Panc1 (cell line): ENCODE measurements at places on chromosomes 6 and 20. TPM values are rescaled to one million over a fixed set of nuclear protein-coding genes. Genes with fewer than 3 reads are reported as not detected.

The LPA gene
- 0.21 TPM for total RNA-seq

- no peaks in the 10 kb centered on the region for H3K4me1 ChIP-seq
- no peak for DNase-seq
- no peak overlapping the region for H3K4me3 ChIP-seq
- no peaks in the 10 kb centered on the region for H3K27me3 ChIP-seq
- no peak overlapping the region for H3K27ac ChIP-seq
These were observed 25.6 kb downstream of the MMP24 start for GRCh38 chr20:35252037-35252461.

GRCh38 chr20:43535370-43536004, 23.3 kb upstream of the SGK2 start:
- no peak overlapping the region for H3K4me3 ChIP-seq
- no peaks in the 10 kb centered on the region for H3K27me3 ChIP-seq
- no peaks in the 10 kb centered on the region for H3K4me1 ChIP-seq
- DNase-seq: no peak
- H3K36me3 ChIP-seq: no peaks in the 10 kb centered on the region; the same call in 1 of the 2 replicates

- H3K27ac ChIP-seq: no peak overlapping the region
- no peaks in the 10 kb centered on the region for H3K4me1 ChIP-seq
- no peaks in the 10 kb centered on the region for H3K36me3 ChIP-seq
- DNase-seq: no peak
- H3K27me3 ChIP-seq: no peaks in the 10 kb centered on the region
- no peak overlapping the region for H3K4me3 ChIP-seq
These were observed 113.8 kb downstream of the IRF4 start for GRCh38 chr6:505374-505773.

DNA sequence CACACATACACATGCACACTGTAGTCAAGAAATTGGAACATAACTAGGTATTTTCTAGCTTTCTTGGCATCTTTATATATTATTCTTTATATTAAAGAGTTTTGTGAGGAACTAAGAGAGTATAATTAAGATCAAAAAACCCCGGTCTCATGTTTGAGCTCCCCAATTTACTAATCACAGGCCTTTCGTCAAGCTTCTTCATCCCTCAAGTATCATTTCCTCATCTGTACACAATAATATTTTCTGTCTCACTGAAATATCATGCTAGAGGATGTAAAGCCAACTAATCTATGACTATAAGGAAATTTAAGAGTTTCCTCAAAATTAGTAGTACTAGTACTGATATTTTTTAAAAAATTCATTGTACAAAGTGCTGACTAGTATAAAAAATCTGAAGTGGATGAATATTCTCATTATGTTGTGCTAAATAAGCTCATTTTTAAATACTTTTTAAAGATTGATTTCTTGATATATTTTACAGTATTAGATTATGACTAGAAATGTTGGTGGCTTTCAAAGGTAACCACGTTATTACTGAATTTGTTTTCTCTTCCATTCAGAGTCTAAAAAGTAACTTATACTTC, 28.0 kb downstream of the PEX3 start:
- no peak overlapping the region for H3K27ac ChIP-seq
- DNase-seq: no peak
- H3K36me3 ChIP-seq: no peaks in the 10 kb centered on the region; the same call in 1 of the 2 replicates
- no peak overlapping the region for H3K4me3 ChIP-seq
- no peaks in the 10 kb centered on the region for H3K4me1 ChIP-seq
- no peaks in the 10 kb centered on the region for H3K27me3 ChIP-seq

The FAM162B gene
- total RNA-seq: not detected

DNA sequence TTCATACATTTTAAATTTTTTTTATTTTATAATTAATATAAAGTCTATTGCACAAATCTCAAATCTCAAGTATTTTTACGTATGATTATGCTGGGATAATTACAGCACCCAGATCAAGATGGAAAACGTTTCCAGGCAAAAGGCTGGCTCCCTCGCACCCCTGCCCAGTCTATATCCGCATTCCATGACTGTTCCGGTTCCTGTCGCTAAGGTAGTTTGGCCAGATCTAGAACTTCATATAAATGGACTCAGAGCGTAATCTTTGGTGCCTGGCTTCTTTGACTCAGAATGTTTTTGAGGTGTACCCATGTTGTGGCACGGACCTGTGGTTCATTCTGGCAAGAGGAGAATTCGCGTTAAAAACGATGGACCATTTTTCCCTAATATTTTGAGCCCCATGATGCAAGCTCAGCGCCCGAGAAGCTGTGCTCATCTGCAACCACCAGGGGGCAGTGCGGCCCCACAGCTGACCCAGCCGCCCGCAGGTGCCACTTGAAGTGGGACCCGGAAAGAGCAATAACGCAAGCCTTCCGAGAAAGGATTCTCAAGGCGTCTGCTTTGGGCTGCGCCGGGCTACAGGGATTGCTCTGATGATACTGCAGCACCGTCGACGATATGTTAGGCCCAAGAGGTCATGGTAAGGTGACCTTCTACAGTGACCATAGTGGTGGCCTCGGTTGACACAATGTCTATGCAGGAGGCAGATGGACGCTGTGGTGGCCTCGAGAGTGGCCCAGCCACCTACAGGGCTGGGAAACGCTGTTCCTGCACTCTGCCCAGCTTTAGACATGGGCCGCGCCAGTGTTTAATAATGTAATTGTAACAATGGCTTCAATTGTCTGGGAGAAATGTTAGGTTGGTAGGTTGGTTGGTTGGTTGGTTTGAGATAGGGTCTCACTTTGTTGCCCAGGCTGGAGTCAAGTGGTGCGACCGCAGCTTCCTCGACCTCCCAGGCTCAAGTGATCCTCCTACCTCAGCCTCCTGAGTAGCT, 160.1 kb downstream of the ZMYND8 start:
- H3K27ac ChIP-seq: peak overlapping the region; percentile 69; the same call in 1 of the 2 replicates
- no peaks in the 10 kb centered on the region for H3K36me3 ChIP-seq
- no peak for DNase-seq
- no peak overlapping the region for H3K4me3 ChIP-seq
- no peaks in the 10 kb centered on the region for H3K4me1 ChIP-seq
- H3K27me3 ChIP-seq: no peaks in the 10 kb centered on the region

DNA sequence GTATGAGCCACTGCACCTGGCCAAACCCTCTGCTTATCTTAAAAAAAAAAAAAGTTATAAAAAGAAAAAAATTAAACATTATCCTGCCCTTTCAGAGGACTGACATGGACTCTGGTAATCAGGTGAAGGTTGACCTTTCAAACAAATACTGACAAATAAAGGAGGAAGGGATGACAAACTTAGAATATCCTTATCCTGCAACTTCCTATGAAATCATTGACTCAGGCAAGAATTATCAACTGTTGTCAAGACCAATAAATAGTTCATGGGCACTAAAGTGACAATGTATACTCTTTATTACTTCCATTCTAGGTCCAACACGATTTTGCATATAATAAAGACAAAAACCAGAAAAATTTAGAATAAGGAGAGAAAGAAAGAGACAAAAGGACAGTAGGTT, 117.9 kb downstream of the KIF16B start:
- H3K27me3 ChIP-seq: no peaks in the 10 kb centered on the region
- H3K4me3 ChIP-seq: no peak overlapping the region
- DNase-seq: no peak
- H3K36me3 ChIP-seq: no peaks in the 10 kb centered on the region; the same call in 1 of the 2 replicates
- H3K27ac ChIP-seq: no peak overlapping the region

The SMPDL3A gene
- total RNA-seq: 1.8 TPM

DNA sequence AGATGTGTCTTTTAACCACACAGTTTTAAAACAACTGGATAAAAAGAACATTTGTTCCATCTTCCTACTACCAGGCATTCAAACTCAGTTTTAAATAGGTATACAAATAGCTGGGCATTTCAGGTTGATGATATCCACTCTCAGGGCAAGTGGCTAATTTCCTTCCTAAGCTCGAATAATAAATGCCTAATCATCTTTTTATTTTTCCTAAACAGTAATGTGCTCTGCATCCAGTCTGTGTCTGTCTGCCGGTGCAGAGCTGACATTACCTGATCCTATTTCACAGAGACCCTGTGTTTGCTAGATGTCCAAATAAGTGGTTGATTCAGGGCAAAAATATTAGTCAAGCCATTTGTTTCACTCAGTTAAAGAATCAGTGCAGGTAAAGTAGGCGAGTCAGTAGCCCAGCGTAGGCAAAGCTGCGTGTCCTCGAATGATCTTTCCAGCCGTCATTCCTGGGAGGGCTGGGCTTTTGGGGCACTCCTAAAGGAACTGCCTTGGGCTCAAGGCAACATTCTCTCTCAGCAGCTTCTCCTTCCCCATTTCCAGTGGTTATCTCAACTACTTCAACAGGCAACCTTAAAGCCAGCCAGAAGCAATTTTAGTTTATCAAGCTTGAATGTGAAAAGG, 74.2 kb upstream of the BMP2 start:
- H3K4me1 ChIP-seq: no peaks in the 10 kb centered on the region
- no peak overlapping the region for H3K4me3 ChIP-seq
- DNase-seq: no peak
- no peak overlapping the region for H3K27ac ChIP-seq

DNA sequence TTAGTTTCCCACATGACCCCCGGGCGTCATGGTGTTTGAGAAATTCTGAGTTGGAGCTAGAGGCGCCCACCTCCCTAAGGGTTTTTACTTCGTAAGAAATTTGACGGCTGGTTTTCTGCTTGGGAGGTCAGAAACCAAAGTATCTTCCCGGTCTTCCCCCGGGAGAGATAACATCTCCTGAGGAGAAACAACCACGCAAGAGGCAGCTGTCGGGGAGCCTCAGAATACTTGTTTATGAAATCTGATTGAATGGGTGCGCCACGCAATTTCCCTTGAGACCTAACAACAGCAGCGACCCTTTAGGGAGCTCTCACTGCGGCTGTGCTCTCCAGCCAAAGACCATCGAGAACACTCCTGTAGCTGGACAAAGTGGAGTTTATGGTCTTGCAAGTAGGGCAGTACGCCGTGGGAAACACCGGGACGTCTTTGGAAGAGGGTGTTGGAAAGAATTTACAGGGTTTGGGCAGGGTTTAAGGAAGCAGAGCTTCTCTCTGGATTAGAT, 608 bp upstream of the EIF2S2 start:
- H3K27me3 ChIP-seq: no peaks in the 10 kb centered on the region
- peak overlapping the region; percentile 99 for H3K4me3 ChIP-seq
- peaks cover 25% of the 10 kb centered on the region for H3K36me3 ChIP-seq
- H3K4me1 ChIP-seq: peaks cover 22% of the 10 kb centered on the region; the same call in 1 of the 2 replicates

- no peaks in the 10 kb centered on the region for H3K27me3 ChIP-seq
- H3K4me1 ChIP-seq: peaks cover 13% of the 10 kb centered on the region; the same call in 1 of the 2 replicates
- no peak for DNase-seq
- no peak overlapping the region for H3K27ac ChIP-seq
- no peak overlapping the region for H3K4me3 ChIP-seq
These were observed 36.9 kb upstream of the FANCE start for GRCh38 chr6:35415065-35415891.

DNA sequence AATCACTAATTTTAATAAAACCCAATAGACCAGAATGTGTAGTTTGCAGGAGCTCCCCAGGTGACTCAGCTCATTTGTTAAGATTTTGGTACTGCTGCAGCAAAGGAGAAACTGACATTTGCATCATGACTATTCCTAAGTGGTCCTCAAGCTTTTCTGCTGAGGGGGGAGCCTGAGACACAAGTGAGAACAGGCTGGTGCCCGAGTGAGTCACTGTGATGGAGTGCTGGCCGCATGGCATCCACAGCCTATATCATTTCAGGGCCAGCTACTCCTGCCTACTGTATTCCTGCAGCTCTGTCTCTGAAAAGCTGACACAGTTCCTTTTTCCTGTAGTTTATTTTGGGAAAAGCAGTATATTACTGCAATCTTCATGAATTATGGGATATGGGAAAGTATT, 113.7 kb upstream of the ENPP5 start:
- H3K27ac ChIP-seq: no peak overlapping the region
- no peaks in the 10 kb centered on the region for H3K4me1 ChIP-seq
- H3K4me3 ChIP-seq: no peak overlapping the region
- H3K36me3 ChIP-seq: no peaks in the 10 kb centered on the region

DNA sequence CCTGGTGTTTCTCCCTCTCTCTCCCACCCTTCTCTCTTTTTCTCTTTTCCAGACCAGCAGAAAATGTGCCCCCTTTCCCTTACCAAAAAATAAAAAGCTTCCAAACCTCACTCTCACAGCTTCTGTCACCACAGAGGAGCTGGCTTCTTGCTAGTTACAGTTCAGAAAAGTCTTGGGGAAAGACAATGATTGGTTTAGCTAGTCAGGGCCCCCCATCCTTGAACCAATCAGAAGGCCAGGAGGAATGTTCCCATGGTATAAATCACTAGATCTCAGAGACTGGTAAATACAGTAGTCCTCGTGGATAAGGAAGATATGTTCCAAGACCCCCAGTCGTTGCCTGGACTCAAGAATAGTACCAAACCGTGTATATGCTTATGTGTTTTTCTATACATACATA, 231.1 kb upstream of the TAB2 start:
- no peak for DNase-seq
- H3K4me1 ChIP-seq: no peaks in the 10 kb centered on the region
- no peak overlapping the region for H3K4me3 ChIP-seq
- no peak overlapping the region for H3K27ac ChIP-seq
- H3K27me3 ChIP-seq: peaks cover 3% of the 10 kb centered on the region; the same call in 1 of the 2 replicates
- H3K36me3 ChIP-seq: no peaks in the 10 kb centered on the region

- no peak for DNase-seq
- no peaks in the 10 kb centered on the region for H3K4me1 ChIP-seq
- H3K27ac ChIP-seq: no peak overlapping the region
These were observed 522.1 kb upstream of the BTBD3 start for GRCh38 chr20:11395581-11395980.

DNA sequence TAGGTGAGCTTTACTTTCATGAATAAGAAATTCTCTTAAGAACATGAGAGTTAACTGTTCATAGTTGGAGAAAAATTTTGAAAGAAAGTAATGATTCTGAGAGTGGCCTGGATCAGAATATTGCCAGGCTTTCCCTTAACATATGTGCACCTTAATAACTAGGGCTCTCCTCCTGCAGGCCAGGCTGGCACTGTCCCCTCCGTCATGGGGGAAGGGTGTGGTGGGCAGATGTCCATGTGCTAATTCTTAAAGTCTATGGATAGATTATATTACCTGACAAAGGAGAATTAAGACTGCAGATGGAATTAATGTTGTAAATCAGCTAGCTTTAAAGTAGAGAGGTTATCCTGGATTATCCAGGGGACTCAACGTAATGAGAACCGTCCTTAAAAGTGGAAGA, 10.9 kb upstream of the KLHL32 start:
- H3K4me1 ChIP-seq: no peaks in the 10 kb centered on the region
- H3K27ac ChIP-seq: no peak overlapping the region
- peaks cover 33% of the 10 kb centered on the region for H3K27me3 ChIP-seq

DNA sequence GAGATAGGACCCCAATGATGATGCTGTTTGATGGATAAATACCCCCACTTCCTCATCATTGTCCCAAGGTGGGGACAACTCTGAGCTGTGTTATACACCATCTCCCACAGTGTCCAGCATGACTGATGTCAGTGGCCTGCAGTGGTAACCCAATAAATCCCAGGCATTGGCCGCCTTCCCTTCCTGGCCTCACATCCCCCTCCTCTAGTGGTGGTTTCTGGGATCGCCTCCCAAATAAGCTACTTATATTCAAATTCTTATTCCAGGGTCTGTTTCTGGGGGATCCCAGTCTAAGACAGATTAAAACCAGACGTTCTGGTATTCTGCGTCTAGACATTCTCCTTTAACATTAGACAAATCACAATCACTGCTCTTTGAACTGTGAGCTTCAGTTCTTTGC, 90.6 kb downstream of the SCP2D1 start:
- no peaks in the 10 kb centered on the region for H3K36me3 ChIP-seq
- no peak overlapping the region for H3K27ac ChIP-seq
- H3K27me3 ChIP-seq: no peaks in the 10 kb centered on the region
- no peak overlapping the region for H3K4me3 ChIP-seq
